Activated CD4-positive, CD25-positive, alpha-beta regulatory T cell (primary cell): ENCODE measurements at places on chromosomes 7 and 10.

DNA sequence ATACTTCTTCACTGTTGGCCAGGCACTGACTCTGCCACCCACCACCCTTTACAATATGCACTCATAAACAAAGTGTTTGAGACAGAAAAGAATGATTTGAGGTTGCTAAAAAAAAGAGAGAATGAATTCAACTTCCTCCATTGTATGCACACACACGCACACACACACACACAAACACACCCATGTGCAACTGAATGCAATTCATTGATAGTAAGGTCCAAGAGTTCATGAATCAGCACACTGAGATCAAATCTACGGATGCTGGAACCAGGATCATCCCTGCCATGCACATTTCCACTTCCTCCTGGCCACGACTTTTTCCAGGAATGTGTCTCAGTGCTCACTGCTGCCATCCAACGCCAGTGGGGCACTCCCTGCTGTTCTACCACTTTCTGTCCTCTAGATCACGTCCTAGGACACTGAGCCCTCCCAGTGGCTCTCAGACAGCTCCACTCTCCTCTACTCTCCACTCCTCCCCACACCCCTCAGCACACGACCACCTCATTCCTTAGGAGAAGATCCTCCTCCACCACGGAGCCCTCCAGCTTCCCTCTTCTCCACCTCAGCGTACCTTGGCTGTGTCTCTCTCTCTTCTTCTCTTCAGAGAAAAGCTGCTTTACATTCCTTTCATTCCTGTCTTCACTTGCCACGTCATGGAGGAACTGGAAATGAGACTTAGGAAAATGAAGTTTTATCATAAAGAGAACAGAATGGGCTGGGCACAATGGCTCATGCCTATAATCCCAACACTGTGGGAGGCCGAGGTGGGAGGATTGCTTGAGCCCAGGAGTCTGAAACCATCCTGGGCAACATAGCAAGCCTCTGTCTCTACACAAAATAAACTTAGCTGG is 12.0 kb upstream of the TMEM213 start:
- no peak for DNase-seq

- no peak for DNase-seq
These were observed 104.7 kb downstream of the ICA1 start for GRCh38 chr7:8157296-8157695.

- DNase-seq: no peak
These were observed 464.1 kb downstream of the SEMA3D start for GRCh38 chr7:84722734-84723133.

DNA sequence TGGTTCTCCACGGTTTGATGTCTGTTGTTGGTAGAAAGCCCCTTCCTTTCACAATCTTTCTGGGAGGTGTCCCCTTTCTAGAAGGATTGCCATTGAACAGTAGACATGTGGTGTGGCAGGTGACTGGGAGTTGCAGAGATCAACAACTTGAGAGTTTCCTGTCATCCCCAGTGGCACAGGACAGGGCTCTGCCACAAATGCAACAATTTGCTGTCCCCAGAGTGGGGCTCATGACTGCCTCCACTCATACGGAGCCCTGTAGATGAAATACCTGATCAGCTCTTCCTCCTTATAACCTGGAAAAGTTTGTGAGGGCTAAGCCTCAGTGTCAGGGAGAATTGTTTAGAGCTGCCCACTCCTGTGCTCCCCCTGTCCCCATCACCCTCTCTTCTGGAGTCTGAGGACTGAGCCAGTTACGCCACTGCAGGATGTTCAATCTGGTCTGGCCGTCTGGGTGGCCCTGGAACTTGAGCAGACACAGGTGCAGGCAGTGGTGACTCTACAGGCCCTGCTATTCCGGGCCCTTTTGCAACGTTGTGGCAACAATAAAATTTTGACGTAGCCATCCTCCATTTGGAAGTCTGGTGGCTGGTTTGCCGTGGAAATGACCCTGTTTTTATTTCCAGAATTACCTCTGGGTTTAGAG is 6.5 kb downstream of the DBNL start:
- no peak for DNase-seq

GRCh38 chr10:97325754-97326153 is 6.7 kb downstream of the FRAT1 start:
- no peak for DNase-seq

- DNase-seq: no peak
These were observed 310.4 kb downstream of the EXOC4 start for GRCh38 chr7:133563251-133563650.

DNA sequence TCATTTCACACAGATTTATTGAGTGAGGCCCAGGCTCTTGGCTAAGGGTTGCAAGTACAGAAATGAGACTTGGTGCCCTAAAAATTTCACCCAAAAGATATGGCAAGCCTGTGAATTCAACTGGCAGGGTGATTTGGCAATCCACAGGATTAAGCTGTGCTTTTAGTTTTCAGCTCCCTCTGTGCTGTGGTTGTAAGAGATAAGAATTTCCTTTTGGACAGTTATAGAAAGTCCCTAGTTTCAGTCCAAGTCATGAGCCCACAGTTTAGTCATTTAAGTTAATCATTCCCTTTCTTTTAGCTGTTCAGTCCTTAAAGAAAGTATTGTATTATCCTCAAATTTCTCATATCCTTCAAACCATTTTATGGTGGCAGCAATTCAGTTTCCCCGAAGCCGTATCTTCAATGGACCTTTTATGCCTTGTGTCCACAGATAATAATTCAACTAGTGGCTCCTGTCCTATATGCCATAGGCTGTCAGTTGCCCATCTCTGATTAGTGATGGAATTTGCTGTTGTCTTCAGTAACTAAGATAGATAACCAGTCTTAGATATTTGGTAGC is 73.4 kb upstream of the NAMPT start:
- DNase-seq: no peak

- no peak for DNase-seq
These were observed 62.8 kb downstream of the TACC2 start for GRCh38 chr10:122051609-122052385.

GRCh38 chr7:120955577-120956149 is 5.1 kb downstream of the ING3 start:
- DNase-seq: no peak

- DNase-seq: no peak
These were observed 122.7 kb upstream of the ADCY1 start for GRCh38 chr7:45451342-45452035.

GRCh38 chr7:26782501-26782900 is 81.9 kb downstream of the SKAP2 start:
- DNase-seq: no peak

GRCh38 chr7:16604054-16604453 is 41.5 kb downstream of the ANKMY2 start:
- no peak for DNase-seq

DNA sequence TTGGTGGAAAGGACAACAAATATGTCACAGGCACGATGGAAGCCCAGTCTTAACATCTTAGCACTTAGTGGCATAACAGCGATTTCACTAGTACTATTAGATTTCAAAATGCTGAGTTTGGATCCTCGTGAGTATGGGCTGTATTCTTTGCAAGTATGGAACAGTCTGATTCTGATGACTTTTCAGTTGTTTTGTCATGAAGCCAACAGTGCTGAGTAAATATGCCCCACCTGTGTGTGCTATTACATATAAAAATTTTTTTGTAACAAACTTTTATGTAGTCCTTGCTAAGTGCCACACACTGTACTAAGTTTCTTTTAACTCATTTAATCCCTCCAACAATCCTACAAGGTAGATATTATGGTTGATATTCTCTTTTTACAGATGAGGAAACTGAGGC is 30.8 kb downstream of the MTURN start:
- no peak for DNase-seq

GRCh38 chr7:132148876-132149275 is 427.4 kb downstream of the PLXNA4 start:
- no peak for DNase-seq

DNA sequence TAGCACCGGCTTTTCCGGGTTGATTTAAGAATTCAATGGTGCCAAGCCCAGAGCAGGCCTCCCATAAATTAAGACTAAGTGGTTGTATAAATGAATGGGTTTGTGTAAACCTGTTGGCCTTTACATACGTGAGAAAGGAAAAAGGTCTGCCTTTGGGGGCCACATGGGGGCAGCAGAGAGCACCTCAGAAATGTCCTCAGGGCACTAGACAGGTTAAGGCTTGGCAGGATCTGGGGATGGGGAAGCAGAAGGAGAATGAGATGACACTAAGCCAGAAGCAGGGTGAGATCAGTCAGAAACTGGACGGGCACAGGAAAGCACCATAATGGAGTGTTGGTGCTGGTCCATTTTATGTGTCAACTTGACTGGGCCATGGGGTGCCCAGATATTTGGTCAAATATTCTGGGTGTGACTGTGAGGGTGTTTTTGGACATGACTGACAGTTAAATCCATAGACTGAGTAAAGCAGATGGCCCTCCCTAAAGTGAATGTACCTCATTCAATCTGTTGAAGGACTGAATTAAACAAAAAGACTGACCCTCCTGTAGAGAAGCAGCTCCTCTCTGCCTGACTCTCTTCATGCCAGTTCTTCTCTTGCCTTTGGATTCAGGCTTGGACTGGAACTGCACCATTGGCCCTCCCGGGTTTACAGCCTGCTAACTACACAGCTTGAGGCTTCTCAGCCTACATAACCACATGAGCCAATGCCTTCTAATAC is 58.9 kb downstream of the FRMPD2 start:
- peak; percentile 4 for DNase-seq

DNA sequence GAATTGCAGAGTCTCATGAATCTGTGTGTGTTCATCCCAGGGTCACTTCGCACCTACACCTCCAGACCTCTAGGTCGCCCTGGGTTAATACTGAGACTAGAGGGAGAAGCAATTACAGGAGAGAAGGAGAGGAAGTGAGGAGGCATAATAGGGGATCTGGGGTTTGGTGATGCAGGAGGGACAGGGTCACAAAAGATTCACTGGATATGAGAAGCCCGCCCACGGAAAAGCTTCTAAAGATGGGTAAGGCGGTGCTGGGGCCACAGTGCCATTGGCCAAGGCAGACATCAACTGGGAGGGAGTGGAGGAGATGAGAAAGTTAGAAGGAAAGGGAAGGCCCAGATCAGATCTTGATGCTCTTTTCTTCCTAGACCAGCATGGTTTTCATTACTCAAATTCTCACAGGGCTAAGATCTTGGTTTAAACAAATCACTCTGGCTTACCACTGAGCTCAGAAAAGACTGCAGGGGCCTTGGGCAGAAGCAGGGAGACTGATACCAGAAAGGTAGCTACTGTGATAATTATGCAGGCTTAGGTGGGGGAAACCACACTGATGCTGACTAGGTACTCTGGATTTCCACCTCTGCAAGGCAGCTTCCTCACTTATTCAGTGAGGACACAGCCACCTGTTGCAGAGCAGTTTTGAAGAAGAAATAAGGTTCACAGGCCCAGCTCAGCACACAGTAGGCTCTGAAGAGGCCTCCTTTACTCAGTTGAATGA is 17.4 kb upstream of the ZNF273 start:
- DNase-seq: no peak

DNA sequence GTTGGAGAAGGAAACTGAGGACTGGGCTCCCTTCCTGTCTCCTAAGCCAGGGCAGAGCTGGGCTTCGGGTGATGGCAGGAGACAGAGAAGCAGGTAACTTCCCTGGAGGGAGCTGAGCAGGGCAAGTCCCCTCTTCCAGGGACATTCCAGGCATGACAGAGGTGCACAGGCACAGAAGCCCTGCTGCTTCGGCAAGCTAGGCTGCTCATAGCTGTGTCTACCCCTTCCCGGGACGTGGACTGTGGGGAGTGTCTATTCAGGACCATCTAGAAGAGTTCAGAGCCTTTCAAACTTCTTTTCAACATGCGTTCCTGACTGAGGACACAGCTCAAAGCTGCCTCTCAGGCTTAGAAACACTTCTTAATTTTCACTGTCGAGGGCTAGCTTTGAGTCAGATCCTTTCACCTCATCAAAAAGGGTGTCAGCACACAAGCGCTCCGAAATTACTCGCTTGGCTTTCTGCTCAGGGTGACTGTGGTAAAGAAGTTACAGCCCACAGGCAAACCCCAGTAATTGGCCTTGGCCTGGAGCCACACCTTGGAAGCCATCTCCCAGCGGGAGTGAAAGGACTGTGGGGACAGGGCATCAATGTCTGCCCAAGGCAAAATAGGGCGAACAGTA is 63.7 kb upstream of the STEAP1B start:
- no peak for DNase-seq

GRCh38 chr7:55133630-55134358 is 115.0 kb downstream of the EGFR start:
- no peak for DNase-seq

GRCh38 chr7:7512861-7513597 is 22.6 kb downstream of the COL28A1 start:
- DNase-seq: no peak

GRCh38 chr7:141792526-141792925 is 2.5 kb downstream of the TAS2R5 start:
- DNase-seq: no peak

DNA sequence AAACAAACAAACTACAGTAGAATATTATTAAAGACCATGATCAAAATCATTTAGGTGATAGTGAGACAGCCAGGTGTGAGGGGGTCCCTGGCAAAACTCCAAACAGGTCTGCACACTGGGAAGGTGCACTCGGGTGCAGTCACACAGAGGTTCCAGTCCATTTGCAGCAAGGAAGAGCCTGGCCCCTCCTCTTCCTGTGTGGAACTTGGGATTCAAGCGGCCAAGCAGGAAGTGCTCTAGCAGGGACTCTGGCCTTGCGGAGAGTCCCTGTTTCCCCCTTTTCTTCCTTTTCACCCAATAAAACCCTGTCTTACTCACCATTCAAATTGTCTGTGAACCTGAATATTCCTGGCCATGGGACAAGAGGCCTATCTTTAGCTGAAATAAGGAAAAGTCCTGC is 181.8 kb downstream of the LRRTM3 start:
- DNase-seq: no peak

- DNase-seq: no peak
These were observed 38.5 kb downstream of the IGF2BP3 start for GRCh38 chr7:23431702-23432199.

DNA sequence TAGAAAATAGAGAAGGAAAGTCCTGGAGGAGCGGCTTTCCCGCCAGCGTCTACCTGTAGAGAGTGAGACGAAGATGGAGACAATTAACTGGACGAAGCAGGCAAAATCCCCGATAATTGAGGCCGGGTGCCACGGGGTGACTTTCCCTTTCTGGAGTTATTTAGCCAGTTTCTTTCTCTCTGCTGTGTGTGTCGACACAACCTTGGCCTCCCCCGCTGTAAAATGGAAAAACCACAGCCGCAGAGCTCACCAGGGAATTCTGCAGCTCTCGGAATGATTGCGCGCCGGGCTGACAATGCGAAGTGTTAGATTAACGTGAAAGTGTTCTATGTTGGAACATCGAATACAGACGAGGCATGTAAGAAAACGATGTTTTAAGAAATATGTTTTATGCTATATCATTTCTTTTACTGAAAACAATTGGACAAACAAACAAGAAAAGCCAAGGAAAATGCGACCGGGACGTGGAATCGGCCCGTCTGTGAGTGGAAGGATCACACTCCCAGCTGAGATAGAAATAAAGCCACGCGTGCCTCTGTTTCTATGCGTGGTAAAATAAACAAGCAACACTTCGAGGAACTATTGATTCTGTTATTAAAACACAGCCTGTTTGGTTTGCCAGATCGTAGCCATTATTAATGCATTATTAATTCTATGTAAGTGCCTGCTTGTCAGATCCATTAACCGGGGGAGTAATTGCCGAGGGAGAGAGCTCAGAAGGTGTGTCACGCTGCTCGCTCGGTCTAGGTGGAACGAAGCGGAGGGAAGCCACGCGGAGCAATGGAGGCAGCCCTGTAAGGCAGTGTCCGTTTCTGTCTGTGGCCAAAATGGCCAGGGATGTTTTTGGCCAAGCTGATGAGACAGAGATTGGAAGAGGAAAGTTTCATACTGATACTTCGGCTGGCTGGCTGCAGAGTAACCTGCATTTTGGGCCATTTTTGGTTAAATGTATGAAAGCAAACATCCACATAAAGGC is 129.4 kb downstream of the DNAJB6 start:
- no peak for DNase-seq

GRCh38 chr7:11327633-11328032 is 354.0 kb downstream of the PHF14 start:
- no peak for DNase-seq

GRCh38 chr7:91165006-91165845 is 99.0 kb upstream of the FZD1 start:
- DNase-seq: no peak
